NT2/D1 (cell line): ENCODE measurements at places on chromosomes 5 and 9.
A peak's percentile ranks its signal among the peaks of the same experiment; 100 is the strongest.

GRCh38 chr5:6711409-6712141 lies 1.7 kb upstream of the TENT4A start:
- DNase-seq = no peak

GRCh38 chr5:146722361-146722779 lies 156.2 kb downstream of the PPP2R2B start:
- DNase-seq = no peak

DNA sequence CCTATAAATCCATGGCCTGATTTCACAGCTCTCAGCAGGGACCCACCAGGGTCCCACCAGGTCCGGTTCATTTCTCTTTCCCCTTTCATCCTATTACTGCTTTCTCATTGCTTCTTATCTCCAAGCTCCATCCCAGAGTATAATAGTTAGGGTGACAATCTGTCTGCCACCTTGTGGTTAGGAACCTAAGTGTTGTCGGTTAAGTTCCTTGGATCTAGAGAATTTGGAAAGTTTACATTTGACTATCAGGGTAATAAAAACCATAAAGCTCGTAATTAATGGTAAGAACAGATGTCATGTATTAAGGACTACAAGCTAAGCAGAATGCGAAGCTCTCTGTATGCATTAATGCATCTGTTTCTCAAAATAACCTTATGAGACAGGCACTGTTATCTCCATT lies 259.1 kb downstream of the SH3GL2 start:
- DNase-seq = no peak

GRCh38 chr5:97098922-97099321 lies 43.5 kb downstream of the LIX1 start:
- DNase-seq = no peak

- DNase-seq = no peak
Observed at GRCh38 chr5:73838901-73839300, 212.9 kb downstream of the ARHGEF28 start.

- DNase-seq = no peak
Observed at GRCh38 chr5:160054831-160055230, 45.9 kb downstream of the TTC1 start.

DNA sequence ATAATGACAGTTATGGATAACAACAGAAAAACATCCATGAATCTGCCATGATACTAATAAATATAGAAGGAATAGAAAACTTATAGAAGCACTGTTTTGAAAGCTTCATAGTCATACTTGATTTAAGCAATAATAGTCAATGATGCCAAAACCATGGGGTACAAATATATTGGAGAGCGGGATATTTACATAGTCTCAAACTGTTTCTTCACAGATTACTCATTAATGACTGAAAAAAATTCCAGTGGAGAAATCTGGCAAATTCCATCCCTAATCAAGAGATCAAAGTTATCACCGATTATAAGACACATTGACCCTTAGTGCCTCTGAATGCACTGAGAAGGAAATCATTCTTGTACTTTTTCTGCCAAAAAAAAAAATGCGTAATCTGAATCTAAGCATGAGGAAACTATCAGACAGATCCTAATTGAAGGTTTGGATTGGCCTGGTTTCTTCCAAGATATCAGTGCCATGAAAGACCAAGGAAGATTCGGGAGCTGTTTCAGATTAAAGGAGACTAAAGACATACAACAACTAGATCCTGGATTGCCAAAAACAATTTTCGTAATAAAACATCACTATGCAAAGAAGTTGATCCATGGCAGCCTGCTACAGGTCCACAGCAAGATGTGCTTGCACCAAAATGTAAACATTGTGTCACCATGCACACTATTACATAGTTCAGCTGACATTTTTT lies 106.2 kb downstream of the GOLPH3 start:
- no peak for DNase-seq

DNA sequence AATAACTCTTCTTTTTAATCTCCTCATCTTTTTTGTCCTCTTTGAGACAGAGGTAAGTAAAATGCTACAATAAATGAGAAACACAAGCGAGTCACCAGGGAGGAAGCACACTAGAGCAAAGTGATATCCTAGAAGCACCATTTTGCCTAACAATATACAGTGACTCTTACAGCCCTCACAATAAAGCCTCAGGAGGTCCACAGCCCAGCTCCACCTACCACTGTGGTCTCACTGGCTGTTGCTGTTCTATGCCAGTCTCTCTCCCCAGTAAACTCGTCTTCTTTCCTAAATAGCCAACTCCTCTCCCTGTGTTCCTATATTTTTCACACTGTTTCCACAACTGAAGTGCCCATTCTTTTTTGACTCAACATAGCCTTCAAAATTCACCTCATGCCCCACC lies 44.3 kb downstream of the TNFSF15 start:
- DNase-seq = peak; percentile 15

DNA sequence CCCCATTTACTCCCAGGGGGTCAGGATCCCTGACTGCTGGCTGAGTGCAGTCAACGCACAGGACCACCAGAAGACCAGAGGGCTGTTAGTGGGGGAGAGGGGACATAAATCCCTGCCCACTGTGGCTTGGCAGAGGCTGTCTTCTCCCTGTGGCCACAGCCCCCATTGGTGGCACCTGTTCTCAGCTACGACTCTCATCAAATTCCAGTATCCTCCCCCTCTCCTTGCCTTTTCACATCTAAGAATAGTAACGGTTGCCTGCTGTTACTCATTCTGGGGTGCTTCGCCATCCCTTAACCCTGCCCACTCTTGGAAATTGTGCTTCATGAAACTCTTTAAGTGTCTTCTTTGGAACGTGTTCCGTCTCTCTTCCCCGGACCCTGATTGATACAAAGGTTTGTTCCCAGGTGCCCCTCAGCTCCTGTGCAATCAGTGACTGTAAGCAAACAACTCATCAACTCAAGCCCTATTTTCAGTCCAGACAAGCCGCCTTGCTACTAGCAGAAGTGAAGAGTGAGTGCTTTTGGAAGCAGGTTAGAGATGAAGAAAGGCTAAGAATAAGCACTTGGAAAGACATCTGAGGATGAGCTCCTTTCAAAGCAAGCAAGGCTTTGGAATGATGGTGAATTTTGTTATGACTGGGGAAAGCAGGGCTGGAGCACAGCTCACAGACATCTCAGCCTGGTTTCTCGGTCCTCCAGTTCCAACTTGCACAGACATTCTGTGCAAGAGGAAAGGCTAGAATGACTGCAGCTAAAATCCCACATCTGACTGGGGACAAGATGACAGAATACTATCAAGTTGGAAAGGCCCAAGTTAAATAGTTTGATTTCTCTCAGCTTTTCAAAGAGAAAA lies 22.9 kb upstream of the DENND1A start:
- no peak for DNase-seq

DNA sequence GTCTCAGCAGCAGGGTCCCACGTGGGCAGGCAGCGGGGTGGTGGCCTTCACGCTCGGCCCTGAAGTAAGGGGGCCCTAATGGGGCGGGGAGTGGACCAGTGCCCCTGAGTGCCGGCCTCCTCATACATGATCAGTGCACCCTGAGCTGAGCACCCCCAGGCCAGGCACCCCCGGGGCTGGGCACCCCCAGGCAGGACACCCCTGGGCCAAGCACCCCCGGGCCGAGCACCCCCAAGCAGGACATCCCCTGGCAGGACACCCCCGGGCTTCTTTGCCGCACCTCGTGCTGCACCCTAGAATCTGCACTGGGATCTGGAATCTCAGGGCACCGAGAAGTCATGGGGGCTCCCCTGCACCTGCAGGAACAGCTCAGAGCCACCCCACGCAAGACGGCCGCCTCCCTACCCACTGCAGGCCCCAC lies 51.4 kb downstream of the EXD3 start:
- no peak for DNase-seq

DNA sequence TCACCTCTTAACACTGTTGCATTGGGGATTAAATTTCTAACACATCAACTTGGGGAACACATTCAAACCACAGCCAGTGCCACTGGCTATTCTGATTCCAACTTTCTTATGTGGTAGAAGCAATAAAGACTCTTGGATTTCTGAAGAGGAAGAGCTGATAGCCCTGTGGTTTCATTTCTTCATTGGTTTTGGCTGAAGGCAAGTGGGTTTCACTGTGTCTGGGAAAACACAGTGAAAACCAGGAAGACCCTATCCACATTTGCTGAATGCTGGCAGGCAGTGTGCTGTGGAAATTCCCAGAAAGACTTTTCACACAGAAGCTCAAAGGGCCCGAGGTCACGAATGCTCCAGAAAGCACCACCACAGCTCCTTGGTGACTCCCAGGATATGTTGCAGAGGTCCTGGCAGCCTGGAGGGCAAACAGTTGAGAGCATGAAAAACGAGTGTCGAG lies 67.1 kb downstream of the DAPK1 start:
- DNase-seq = no peak

GRCh38 chr5:87752362-87752761 lies 339.6 kb upstream of the CCNH start:
- no peak for DNase-seq
